Activated T-cell treated with anti-CD3 and anti-CD28 coated beads, Interleukin-2, amount 50 U/mL, for 24 hours (primary cell): ENCODE measurements at places on chromosomes 7 and 10.

DNA sequence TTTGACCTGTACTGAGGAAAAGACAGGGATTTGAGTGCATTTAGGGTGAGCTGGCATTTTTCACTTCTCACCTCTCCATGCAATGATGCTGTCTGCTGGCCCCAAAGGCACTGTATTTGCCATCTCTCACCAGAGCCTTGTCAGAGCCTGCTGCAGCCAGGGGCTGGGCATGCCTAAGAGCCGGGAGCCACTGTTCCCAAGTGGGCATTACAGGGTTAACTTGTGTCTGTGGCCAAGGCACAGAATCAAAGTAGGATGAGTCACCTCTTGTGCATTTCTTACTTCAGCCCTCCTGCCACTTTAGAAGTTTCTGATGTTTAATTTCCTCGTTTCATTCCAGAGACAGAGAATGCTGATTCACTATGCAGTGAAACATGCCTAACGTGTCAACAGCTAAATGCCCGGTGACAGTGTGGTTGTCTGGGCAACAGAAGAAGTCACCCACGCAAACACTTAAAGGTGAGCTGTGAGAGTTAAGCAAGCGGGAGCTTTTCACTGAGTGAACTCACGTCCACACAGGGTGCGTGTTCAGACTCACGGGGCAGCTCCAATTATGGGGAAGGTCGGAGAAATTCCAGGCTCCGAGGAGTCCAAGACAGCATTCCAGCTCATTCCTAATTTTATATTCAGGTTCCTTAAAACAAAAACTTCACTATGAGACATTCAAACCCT is 57.1 kb upstream of the IGFBP3 start:
- DNase-seq = no peak

DNA sequence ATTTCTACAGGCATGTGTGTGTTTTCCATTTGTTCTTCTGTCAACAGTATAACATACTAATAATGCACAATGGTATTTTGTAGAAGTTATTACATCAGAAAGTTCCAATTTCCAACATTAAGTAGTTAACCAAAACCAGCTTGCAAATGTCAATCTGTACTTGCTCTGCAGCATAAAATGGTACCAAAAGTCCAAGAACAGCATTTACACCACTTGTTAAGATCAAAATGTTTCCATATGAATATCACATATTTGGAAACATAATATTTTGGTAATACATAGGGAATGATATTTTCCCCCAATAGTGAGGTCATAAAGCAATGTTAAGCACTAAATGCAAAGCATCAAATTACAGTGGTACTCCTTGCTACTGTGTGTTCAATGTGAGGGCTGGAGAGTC is 162.1 kb downstream of the ZNF438 start:
- no peak for DNase-seq

DNA sequence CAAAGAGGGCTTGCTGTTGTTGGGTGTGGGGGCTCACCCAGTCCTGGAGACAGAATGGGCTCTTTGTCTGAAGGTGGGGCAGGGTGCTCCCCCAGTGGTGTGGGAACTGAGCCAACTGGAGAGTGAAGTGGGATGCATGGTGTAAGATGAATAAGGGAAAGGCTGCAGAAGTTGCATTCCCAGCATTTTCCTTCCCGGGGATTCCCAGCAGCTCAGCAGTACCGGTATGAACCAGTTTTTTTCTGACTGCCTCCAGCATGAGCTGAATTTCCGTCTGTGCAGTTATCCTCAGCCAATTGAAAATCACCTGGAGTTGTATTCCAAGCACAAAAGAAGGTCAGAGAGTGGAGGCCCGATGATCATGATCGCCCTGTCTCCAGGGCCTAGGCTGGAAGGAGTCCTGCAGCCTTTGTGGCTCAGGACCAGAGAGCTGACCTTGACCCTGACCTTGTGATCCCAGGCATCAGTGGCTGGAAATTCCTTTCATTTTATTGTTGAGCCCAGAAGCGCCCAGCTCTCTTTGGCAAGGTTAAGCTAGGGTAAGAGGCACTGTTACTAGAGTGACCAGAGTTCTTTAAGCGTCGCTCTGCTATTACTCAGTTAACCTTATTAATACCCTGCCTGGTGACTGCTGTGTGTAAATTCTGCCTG is 33.4 kb downstream of the OGDH start:
- no peak for DNase-seq

DNA sequence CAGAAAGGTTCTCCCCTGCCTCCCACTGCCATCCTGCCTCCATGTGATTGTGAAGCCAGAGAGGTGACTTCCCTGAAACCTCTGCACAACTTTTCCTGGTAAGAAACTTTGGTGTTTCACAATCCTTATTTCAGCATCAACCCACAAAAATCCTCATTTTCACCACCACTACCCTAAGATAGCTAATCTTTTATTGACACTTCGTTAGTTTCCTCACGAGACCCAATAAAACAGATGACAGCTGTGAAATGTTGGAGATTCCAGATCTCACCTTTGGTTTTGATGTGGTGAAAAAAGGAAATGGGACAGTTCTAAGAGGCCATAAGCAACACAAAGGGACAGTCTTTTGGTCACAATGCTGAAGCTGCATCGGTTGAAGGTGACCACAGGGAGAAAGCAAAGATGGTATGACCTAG is 59.9 kb upstream of the TM9SF3 start:
- no peak for DNase-seq

GRCh38 chr7:135920478-135920877 is 56.7 kb downstream of the MTPN start:
- no peak for DNase-seq

DNA sequence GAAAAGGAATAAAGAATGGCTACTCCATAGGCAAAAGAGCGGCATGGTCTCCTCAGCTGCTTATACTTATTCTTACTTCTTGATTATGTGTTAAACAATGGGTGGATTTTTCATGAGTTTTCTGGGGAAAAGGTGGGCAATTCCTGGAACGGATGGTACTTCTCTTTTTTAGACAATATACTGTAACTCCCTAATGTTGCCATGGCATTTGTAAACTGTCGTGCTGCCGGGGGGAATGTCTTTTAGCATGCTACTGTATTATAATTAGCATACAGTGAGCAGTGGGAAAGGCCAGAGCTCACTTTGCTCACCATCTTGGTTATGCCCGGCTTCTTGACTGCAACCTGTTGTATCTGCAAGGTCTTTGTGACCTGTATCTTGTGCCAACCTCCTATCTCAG is 372.1 kb upstream of the AKR1E2 start:
- no peak for DNase-seq

DNA sequence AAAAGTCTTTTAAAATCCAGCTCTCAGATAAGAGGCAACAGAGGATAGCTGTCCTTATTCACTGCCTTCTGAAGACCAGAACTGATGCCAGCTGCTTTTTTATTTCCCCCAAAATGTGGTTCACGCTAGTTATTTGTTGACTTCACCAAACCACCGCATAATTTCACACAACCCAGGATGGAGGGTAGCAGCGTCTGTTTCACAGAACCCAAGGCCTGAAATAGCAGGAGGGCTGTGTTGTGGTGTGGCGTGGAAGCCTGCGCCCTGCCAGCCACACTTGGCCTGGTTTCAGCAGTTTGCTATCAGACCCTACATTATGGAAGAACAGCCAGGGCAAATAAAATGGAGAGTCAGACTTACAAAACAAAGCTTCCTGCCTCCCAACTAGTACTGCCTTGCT is 155.4 kb downstream of the DYNC1I1 start:
- DNase-seq = no peak

- no peak for DNase-seq
Observed at GRCh38 chr7:103524042-103524907, 78.3 kb upstream of the SLC26A5 start.

DNA sequence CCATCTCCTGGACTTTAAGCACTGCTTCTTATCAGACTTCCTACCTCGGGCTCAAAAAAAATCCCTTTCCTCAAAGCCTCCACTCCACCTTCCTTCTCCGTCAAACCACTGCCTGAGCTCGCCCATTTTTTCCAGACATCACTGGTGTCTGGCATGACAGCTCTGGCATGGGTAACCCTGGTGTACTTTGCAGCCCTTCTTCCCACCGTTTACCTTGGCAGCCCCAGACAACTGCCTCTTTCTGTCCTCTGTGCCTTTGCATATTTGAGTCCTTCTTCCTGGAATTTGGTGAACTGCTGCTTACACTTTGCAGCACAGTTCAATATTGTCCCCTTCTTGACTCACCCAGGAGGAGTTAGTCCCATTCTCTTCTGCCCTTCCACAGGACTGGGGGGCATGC is 144.6 kb upstream of the TBX20 start:
- DNase-seq = no peak

DNA sequence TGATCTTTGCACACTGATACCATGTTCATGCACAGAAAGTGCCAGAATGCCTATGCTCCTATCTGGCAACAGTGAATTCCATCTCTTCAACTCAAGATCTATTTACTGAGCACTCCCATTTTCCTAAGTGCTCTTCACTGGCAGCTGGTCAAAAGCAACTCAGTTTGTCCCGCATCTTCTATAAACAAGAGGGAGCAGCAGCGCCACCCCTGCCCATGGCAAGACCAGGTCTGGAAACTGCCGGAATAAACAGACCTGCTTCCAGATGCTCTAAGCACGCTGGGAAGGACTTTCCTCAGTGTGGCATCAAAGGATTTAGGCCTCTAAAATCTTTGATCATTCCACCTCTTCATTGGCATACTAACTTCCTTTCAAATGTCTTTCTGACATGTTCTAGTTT is 104.4 kb upstream of the MACROH2A2 start:
- no peak for DNase-seq

- DNase-seq = no peak
Observed at GRCh38 chr10:30819341-30820181, 190.0 kb upstream of the LYZL2 start.

GRCh38 chr10:105070249-105070648 is 429.2 kb downstream of the SORCS3 start:
- DNase-seq = no peak

DNA sequence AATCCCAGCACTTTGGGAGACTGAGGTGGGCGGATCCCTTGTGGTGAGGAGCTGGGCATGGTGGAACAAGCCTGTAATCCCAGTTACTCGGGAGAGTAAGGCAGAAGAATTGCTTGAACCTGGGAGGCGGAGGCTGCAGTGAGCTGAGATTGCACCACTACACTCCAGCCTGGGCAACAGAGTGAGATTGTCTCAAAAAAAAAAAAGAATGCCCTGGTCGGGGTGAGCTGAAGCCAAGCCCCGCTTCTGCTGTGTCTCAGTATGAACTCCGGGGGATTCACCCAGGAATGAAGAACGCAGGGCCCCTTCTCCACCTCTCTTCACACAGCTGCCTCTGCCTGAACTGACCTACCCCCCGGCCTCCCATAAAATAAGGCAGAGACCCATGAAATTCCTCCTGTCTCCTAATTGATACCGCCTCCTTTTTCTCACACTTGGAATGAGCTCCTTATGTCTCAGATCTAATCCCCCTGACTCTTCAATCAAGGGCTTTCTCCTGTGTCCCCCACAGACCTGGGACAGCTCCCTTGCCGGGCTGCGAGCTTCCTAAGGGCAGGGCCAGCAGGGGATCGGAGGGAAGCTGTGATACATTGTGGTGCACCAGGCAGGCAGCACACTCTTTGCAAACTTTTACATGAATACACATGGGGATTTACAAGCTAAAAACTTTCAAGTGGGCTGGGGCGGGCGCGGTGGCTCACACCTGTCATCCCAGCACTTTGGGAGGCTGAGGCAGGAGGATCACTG is 911 bp upstream of the ZP3 start:
- DNase-seq = no peak

DNA sequence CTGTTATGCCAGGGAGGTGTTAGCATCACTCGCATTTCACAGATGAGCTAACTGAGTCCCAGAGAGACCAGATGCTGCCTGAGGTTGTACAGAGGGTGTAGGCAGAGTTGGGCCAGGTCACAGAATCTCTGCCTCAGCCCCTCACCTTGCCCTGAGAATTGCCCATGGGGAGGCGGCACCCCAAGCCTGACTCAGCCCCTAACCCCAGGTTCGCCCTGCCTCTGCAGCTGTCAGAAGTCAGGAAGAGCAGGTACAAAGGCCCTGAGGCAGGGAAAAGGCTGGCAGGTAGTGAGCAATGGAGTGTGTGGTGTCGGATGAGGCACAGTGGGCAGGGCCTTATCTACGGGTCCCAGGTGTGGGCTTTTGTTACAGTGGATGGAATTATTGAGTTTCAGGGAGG is 79.4 kb downstream of the MYL10 start:
- DNase-seq = no peak

- DNase-seq = no peak
Observed at GRCh38 chr7:24959735-24960485, 20.1 kb downstream of the OSBPL3 start.

- DNase-seq = peak; percentile 42
Observed at GRCh38 chr7:130886438-130887135, 152.6 kb upstream of the KLF14 start.

GRCh38 chr10:114347241-114347640 is 57.1 kb downstream of the AFAP1L2 start:
- DNase-seq = no peak

- no peak for DNase-seq
Observed at GRCh38 chr10:47255033-47255813, 44.8 kb upstream of the GDF10 start.

GRCh38 chr7:52129278-52129677 is 812.7 kb upstream of the COBL start:
- DNase-seq = no peak

DNA sequence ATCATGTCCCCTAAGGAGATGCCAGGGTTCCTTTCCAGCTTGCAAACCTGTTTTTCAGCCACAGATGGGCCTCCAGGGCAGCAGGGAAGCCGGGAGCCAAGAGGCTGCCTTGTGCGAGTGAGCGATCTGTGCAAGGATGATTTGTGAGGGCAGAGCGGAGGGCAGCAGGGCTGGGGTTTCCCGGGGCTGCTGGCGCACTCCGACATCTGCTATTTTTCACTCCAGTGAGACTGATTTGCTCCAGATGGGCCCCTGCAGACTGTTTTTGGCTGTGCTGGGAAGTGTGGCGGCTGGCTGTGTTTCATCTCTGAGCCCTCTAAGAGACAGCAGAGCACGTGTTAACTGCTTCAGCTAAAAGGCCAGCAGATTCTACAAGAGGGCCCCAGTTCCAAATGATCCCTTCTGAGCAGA is 466.2 kb downstream of the TYW1 start:
- no peak for DNase-seq
